ENCODE measurements at places on chromosomes 7 and 10.

GRCh38 chr7:23353172-23353571 is 54.0 kb downstream of the MALSU1 start:
- peak; percentile 95 for DNase-seq

DNA sequence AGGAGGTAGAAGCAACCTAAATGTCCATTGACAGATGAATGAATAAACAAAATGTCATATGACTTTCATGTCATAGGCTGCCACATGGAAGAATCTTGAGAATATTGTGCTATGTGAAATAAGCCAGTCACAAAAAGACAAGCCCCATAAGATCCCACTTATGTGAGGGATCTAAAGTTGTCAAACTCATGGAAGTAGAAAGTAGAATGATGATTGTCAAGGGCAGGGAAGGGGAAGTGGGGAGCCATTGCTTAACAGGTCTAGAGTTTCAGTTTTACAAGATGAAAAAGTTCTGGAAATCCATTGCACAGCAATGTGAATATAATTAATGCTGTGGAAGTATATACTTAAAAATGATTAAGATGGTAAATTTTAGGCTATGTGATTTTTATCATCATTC is 229.3 kb upstream of the KMT2E start:
- DNase-seq, result no peak

GRCh38 chr10:21055339-21056135 is 158.4 kb upstream of the NEBL start:
- DNase-seq, result no peak

GRCh38 chr10:66805612-66806011 is 120.2 kb upstream of the LRRTM3 start:
- no peak for DNase-seq

DNA sequence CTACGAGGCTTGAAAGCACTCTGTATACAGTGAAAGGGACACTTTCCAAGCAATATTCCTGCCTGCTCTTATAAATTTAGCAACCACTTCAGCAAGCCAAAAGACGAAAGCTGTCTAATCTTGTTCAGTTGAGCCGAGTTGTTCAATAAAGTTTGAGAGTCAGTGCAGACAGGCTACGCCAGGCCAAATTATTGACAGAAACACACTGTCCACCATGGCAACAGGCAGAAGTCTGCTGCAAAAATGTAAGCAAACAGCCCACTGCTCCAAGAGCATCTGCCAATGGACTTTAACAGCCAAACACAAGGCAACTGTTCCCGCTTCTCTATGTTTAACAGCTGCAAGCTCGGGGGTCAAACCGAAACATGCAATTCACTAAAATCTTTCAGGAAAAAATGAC is 85.7 kb downstream of the GLI3 start:
- no peak for DNase-seq

- no peak for DNase-seq
These were observed 11.4 kb downstream of the GIMAP6 start for GRCh38 chr7:150620617-150621371.
